ENCODE measurements at places on chromosomes 13 and 19.

DNA sequence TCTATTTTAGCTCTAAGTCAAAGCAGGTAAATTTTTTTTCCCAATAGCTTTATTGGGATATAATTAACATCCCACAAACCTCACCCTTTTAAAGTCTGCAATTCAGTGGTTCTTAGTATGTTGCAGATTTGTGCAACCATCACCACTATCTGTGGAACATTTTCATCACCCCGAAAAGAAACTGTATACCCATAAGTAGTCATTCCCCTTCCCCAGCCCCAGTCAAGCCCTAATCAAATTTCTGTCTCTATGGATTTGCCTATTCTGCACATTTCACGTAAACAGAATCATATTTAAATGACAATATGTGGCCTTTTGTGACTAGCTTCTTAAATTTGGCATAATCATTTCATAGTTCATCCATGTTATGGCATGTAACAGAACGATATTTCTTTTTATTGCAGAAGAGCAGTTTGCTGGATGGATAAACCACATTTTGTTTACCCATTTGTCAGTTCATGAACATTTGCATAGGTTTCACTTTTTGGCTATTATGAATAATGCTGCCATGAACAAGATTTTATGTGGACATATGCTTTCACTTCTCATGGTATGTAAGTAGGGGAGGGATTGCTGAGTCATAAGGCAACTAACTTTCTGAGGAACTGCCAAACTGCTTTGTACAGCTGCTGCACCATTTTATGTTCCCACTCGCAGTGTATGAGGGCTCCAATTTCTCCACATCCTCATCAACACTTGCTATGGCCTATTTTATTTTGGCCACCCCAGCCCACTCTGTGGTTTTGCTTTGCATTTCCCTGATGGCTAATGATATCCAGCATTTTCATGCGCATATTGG, 10.9 kb downstream of the SLC46A3 start:
- DNase-seq, result no peak

DNA sequence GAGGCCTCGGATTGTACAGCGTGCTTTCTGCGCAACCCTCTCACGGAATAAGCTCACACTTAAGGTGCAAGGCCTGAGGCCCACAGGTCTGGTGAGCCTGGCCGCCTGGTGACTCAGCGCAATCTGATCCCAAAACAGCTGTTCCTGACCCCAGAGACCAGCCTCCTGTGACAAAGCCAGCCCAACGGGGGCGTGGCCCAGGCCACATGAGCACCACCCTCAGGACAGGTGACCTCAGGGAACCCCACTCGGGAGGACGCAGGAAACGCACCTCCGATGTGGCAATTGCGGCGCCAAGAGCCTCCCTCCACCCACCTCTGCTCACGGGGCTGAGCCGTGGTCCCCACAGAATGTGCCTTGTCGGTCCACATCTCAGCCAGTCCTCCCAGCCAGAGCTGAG, 26.4 kb downstream of the GRTP1 start:
- no peak for DNase-seq

- DNase-seq, result peak; percentile 77
Observed at GRCh38 chr19:41957838-41958366, 1.2 kb downstream of the RABAC1 start.

- DNase-seq, result no peak
Observed at GRCh38 chr19:18781885-18782527, 9.1 kb downstream of the COMP start.

DNA sequence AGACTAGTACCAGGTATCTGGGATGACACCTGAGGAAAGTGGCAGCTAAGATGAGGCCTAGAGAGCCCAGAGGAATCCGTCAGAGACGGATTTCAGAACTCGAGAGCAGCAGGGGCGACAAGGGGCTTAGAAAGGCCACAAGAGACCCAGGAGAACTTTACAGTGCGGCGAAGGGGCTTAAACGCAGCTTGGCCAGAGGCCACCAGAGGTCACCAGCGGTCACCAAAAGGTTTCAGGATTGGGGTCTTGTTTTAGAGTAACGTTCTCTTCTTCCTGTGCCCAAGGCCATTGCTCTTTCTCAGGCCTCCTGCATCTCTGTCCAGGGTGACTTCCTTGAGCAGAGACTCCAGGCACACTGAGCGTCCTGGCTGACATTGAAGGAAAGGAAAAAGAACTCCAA, 2.2 kb downstream of the ZSCAN22 start:
- DNase-seq, result no peak

GRCh38 chr13:112141643-112142400, 74.9 kb downstream of the SOX1 start:
- DNase-seq, result no peak

GRCh38 chr13:109899316-109899715, 112.9 kb upstream of the IRS2 start:
- no peak for DNase-seq

DNA sequence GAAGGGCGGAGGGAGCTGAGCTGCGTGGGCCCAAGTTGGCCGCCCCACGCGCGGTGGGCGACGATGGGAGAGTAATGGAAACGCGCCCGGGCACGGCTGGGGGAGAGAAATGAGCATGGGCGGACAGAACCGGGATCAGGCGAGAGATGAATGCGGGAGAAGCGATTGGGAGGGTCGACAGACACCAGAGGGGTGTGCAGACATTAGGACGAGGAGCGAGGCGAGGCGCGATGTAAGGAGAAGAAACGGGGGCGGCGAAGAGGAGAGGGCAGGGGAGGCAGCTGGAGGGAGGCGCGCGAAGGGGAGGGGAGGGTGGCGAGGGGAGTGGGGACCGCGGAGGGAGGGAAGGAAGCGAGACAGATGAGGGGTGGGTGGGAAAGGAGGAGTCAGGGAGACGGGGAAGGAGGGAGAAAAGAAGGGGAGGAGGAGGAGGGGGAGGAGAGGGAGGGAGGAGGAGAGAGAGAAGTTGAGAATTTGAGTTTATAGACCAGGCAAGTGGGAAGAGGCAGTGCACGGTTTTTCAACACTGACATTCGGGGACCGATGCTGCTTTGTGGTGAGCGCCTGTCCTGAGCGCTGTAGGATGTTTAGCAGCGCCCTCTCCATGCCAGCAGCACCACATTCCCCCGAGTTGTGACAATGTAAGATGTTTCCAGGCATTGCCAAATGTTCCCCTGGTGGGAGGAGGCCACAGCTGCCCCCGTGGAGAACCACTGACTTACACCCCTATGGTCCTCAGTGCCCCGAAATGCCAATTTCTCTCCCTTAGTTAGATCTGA, at the start of gene SHISA7:
TSS of gene SHISA7 (minus strand) at position 256 of the 779 bp plus-strand sequence. CDS start 437 bp downstream, outside the sequence.
- no peak for DNase-seq

- peak; percentile 56 for DNase-seq
Observed at GRCh38 chr13:109783447-109783814, 3.0 kb downstream of the IRS2 start.

DNA sequence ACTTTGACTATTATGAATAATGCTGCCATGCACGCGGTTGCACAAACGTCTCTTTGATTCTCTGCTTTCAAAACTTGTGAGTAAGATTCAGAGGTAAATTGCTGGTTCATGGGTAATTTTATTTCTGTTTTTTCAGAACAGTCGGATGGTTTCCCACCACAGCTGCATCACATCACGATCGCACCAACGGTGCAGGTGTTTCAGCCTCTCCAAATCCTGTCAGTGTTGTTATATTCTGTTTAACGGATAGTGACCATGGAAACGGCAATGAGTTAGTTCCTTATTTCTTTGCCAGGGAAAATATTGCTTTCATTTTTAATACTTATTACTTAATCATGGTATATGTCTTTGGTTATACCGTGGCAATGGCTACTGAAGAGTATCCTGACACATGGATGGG, 19.1 kb upstream of the ZNF835 start:
- no peak for DNase-seq

GRCh38 chr19:1280636-1281568, 4.8 kb upstream of the EFNA2 start:
- DNase-seq, result no peak

DNA sequence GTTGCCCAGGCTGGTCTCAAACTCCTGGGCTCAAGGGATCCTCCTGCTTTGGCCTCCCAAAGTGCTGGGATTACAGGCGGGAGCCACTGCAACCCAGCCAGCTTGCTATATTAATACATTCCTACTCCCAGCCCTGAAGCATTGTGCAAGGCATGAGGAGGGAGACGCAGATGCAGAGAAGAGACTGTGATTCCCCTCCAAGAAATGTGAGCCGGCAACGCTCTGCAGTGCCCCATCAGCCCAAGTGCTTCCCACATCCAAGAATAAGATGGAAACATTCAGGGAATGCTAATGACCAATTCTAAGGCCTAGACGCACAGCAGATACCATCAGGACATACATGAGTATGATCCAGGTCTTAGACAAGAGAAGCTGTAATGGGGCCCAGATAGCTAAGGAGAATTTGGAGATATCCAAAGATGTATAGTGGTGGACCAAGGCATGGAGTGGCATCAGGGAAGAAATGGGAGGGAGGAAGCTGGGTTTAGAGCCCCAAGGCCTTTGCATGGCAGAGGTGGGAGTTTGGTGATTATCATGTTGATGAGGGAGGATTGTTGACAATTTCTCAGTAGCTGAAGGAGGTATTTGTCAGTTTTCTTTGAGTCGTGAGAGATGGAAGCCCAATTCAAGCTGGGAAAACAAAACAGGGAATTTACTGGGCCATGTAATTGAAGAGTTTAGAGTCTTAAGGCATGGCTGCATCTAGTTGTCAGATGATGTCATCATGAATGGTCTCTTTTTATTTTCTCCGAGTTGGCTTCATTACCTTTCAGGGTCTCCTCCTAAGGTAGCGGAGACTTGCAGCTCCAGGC, 2.9 kb downstream of the PPM1N start:
- no peak for DNase-seq

DNA sequence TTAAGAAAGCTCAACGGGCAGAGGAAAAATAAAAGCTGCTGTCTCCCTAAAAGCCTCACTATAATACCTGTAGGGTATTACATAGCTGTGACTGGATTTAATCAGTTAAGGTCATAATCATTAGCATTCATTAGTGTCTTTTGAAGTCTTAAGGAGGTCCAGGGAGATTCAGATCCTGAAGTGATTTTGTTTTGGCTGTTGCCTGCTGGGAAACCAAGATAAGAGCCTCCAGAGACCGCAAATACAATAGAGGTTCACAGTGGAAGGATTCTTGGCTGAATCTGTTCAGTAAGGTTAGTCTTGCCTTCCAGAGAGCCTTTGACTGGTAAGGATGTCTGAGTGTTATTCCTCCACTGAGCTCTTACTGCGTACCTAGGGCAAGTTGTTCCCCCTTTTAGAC, 54.0 kb upstream of the TNFRSF19 start:
- no peak for DNase-seq

DNA sequence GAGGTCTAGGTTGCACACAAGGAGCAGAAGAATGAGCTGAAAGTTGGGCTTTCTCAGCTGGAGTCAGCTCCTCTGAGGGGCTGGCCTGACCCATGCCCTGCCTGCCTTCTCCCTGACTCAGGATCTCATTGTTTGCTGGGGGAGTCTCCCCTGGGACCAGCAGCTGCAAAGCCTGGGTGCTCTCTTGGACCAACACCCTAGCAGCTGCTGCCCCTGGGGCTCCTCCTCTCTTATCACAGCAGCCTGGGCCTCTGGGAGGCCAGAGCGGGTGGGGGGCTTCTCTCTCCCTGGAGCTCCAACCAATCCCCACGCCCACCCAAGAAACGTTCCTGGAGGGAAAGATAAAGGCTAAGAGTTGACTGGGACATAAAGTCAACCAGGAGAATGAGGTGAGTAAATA, 1.6 kb upstream of the FCGBP start:
- DNase-seq, result no peak

GRCh38 chr19:39558624-39559117, 18.7 kb upstream of the EID2 start:
- no peak for DNase-seq

GRCh38 chr19:51903192-51903591, 1.6 kb downstream of the ZNF649 start:
- no peak for DNase-seq

DNA sequence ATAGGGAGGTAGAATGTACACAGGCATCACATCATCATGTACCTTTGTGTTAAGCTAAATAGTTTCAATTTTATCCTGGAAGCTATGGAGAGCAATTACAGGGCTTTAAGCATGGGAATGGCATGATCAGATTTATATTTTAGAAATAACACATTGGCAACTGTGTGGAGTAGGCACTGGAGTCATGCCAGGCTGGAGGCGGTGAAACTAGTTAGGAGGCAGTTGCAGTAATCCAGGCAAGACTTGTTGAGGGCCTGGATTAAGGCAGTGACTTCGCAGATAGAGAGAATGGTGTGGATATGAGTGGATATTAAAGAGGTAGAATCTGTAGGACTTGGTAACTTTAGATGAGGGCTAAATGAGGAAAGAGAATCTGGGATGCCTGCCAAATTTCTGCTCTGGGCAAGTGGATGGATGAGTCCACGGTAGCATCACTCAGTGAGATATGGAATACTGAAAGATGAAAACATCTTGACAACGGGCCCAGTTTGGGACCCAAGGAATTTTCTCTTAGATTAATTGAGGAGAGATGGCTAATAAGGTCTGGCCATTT, 506.2 kb downstream of the FGF9 start:
- no peak for DNase-seq

DNA sequence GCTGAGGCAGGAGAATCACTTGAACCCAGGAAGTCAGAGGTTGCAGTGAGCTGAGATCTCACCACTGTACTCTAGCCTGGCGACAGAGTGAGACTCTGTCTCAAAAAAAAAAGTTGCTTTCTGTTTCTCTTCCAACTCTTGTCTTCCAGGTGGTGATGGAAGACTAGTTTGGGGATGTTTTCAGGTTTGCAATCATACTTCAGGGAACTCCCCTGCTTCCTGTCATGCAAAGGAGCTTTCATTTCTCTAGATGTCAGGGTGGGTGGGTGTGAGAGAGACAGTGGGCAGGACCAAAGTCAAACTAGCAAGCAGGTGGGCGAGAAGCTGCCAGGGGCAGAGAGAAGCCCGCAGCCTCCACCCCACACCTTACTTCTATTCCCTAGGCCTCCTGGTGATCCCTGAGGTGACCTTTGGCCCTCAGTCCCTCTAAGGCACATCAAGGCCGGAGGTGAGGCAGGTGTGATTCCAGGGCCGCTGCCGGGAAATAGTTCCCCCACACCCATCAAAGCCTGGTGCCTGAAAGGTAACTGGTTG, 25.7 kb downstream of the CCNE1 start:
- no peak for DNase-seq

- DNase-seq, result no peak
Observed at GRCh38 chr19:17652627-17653026, 35.5 kb downstream of the UNC13A start.

- DNase-seq, result no peak
Observed at GRCh38 chr19:43570174-43570791, 5.0 kb downstream of the XRCC1 start.

DNA sequence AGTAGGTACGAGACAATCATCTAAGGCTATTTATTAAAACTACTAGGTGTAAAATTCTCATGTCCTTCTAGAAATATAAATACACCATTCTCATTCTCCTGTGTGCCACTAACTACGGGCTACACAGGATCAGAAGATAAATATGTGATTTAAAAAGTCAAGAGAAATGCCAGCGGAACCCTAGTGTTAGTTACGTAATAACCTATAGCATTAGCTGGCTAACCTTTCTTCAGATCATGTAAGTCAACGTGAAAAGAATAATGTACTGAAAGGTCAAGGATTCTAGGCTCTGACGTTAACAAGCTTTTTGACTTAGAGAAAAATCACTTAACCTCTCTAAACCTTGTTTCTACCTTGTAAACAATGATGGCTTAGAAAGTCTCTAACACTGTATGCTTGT, 121.8 kb downstream of the RGCC start:
- no peak for DNase-seq

GRCh38 chr13:105297839-105298238, 1237.6 kb downstream of the EFNB2 start:
- no peak for DNase-seq

- no peak for DNase-seq
Observed at GRCh38 chr13:112955956-112956355, 13.1 kb upstream of the MCF2L start.
